ENCODE measurements at places on chromosomes 1 and 21. TPM values are rescaled to one million over a fixed set of nuclear protein-coding genes. Genes with fewer than 3 reads are reported as not detected.

Gene REN
- total RNA-seq: not detected

Gene CNR2
- not detected for total RNA-seq

GRCh38 chr1:118937413-118938072 lies 50.6 kb downstream of the TBX15 start:
- no peak overlapping the region for H3K4me3 ChIP-seq
- DNase-seq: no peak
- no peaks in the 10 kb centered on the region for H3K27me3 ChIP-seq

- peak overlapping the region; percentile 87 for H3K27ac ChIP-seq
- DNase-seq: peak; percentile 35
- H3K4me3 ChIP-seq: no peak overlapping the region
- peaks cover 51% of the 10 kb centered on the region for H3K4me1 ChIP-seq
- H3K36me3 ChIP-seq: no peaks in the 10 kb centered on the region
Measured at GRCh38 chr1:226126824-226127569, 59.5 kb downstream of the ACBD3 start.

DNA sequence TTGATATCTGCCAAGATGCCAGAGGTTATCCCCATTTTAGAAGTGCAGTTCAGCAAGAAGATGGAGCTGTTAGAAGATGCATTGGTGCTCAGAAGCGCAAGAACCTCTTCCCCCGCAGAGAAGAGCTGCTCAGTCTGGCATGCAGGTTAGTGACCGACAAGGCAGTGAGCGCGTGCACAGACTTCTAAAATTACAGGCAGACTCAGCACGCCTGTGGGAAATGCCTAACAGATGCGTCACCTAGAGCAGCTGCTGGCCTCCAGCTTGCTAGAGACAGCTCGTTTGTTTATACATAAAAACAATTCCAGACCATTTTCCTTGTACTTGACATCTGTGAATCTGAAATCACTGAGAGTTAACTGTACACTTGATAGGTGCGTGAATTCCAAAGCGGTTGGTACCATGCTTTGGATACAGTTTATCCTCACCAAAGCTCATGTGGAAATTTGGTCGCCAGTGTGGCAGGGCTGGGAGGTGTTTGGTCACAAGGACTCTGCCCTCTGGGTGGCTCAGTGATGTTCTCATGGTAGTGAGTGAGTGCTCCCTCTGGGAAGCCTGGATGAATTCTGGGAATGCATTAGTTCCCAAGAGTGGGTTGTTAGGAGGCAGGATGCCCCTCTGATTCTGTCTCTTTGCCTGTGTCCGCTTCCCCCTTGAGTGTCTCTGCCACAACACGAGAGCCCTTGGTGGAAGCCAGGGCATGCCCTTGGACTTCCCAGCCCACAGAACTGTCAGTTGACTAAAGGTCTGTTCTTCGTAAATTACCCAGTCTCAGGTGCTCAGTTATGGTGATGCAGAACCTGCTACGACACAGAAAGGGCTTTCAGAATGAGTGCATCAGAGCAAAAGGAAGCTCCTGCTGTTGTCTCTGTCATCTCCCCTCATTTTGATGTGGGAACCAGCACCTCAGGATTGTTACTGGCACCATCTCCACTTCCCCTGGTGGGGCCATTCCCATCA lies 24.4 kb downstream of the SNAP47 start:
- H3K27me3 ChIP-seq: no peaks in the 10 kb centered on the region
- H3K4me1 ChIP-seq: peaks cover 12% of the 10 kb centered on the region
- no peak for DNase-seq
- peaks cover 12% of the 10 kb centered on the region for H3K36me3 ChIP-seq
- no peak overlapping the region for H3K4me3 ChIP-seq

All from body of pancreas (tissue), 4 donors.